ENCODE measurements at places on chromosomes 13 and 19.
A peak's percentile ranks its signal among the peaks of the same experiment; 100 is the strongest.

DNA sequence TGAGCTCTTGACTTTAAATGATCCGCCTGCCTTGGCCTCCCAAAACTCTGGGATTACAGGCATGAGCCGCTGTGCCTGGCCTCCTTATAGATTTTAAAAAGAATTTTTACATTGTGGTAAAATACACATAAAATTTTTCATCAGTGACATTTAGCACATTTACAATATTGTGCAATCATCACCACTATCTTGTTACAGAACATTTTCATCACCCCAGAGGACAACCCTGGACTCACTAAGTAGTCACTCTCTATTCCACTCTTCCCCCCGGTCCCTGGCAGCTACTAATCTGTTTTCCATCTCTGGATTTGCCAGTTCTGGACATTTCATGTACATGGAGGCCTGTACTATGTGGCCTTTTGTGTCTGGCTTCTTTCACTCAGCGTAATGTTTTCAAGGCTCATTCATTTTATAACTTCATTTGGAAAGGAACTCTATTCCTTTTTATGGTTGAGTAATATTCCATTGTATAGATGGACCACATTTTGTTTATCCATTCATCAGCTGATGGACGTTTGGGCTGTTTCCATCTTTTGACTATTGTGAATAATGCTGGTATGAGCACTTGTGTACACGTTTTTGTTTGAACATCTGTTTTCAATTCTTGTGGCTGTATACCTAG, 19.9 kb downstream of the MEGF8 start:
- no peak for DNase-seq

GRCh38 chr19:41435936-41436673, 3.6 kb downstream of the DMAC2 start:
- DNase-seq, result no peak

GRCh38 chr13:42970824-42971690, 21.0 kb downstream of the EPSTI1 start:
- DNase-seq, result no peak

GRCh38 chr13:71290963-71291841, 575.8 kb downstream of the DACH1 start:
- DNase-seq, result peak; percentile 12

Measured in activated T-helper 9 cell treated with anti-CD3 and anti-CD28 coated beads, Interleukin-2, amount 50 U/mL, for 16 hours (primary cell).